ENCODE measurements at places on chromosomes 11 and 22. TPM values are rescaled to one million over a fixed set of nuclear protein-coding genes. Genes with fewer than 3 reads are reported as not detected.

DNA sequence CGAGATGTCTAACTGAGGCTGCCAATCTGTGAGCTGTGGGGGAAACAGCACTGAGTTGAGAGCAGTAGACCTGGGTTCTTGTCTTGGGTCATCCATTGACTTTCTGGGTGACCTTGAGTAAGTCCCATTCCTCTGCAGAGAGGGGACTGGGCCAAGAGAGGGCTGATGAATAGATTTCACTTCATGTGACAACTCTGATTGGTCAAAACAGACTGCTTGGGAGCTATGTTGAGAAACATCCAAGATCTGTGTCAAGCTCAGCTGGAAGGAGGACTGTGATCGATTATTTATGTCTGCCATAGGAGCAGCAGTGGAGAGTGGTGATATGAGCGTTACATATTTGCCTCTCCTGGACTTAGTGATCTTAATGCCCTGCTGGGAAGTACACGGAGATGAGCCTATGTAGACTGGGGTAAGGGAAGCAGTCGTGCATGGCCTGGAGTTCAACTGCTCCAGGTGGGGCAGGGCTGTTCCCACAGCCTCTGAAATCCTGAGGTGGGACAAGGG, 47.7 kb downstream of the OTOG start:
- no peak for DNase-seq

- no peak for DNase-seq
Observed at GRCh38 chr11:60995798-60996197, 24.3 kb downstream of the CD6 start.

AMOTL1 gene
- 61.1 TPM for total RNA-seq

PGA5 gene
- total RNA-seq = not detected

- no peak for DNase-seq
Observed at GRCh38 chr22:37781434-37782059, 26.2 kb upstream of the GCAT start.

DNA sequence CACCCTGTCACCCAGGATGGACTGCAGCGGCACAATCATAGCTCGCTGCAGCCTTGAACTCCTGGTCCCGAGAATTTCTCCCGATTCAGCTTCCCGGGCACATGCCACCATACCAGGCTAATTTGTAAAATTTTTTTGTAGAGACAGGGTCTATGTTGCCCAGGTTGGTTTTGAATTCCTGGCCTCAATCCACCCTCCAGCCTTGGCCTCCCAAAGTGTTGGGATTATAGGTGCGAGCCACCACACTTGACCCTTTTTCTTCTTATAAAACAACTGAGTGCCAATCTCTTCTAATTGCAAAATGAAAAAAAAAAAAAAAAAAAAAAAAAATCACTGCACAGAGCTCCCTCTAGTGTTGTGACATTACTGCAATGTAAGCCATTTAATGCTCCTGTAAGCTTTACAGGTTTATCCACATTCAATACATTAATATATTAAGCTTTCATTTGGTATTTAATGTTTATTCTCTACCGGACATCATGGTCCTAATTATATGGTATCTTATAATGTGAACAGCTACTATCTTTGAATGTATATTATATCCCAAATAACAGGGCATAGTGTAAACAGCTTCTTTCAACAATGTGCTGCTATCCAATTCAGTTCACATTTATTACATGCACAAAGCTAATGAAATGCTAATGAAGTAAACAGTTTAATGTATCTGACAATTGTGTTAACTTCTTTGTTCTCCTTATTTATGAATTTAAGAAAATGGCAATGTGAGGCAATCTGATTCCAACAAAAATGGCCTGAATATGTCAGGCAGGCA, 44.6 kb downstream of the COPB1 start:
- DNase-seq = no peak

DNA sequence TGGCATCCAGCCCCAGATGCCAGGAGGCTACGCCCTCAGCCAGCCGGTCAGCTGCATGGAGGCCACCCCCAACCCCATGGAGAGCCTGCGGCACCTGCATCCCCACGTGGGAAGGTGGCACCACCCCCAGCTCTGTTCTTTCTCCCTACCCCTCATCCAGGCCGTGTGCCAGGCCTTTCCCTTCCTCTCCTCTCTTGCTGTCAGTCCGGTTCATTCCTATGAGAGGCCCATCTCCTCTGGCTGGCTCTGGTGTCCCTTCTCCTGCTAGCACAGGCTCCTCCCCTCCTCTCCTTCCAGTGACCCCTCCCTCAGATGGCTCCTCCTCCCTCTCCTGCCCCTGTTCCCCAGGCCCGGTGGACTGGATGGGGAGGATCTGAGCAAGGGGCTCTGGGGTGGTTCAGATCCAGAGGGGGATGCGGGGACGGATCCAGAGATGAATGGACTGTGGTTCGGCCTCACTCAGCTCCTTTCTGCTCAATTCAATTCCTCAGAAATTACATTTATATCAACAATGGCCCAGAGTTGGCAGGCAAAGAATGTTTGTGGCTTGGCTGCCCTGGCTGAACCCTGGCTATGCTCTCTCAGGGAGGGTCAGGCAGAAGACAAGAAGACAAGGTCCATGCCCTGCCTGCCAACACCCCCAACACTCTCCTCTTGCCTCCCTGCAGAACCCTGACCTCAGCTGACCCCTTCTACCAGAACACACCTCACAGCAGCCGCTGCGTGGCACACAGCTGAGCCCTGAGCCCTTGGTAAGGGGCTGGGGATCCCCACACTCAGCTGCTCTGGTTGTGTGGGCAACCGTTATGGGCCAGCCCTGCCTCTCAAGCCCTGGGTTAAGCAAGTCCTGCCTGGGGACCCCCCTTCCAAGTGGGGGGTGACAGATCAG, 18.5 kb upstream of the LRRC10B start:
- no peak for DNase-seq

GDPD4 gene
- total RNA-seq = not detected

DNA sequence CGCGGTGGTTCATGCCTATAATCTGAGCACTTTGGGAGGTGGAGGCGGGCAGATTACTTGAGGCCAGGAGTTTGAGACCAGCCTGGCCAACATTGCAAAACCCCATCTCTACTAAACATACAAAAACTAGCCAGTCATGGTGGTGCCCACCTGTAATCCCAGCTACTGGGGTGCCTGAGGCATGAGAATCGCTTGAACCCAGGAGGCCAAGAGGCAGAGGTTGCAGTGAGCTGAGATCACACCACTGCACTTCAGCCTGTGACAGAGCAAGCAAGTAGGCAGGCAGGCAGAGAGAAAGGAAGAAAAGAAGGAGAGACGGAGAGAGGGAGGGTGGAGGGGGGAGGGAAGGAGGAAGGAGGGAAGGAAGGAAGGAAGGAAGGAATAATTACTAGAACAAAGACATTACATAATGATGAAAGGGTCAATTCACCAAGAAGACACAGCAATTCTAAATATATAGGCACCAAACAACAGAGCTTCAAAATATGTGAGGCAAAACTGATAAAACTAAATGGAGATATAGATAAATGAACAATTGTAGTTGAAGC, 13.8 kb upstream of the CLDN5 start:
- DNase-seq = no peak

PIWIL4 gene
- 0.38 TPM for total RNA-seq

- DNase-seq = no peak
Observed at GRCh38 chr11:62994775-62995174, 10.0 kb upstream of the SLC22A6 start.

DNA sequence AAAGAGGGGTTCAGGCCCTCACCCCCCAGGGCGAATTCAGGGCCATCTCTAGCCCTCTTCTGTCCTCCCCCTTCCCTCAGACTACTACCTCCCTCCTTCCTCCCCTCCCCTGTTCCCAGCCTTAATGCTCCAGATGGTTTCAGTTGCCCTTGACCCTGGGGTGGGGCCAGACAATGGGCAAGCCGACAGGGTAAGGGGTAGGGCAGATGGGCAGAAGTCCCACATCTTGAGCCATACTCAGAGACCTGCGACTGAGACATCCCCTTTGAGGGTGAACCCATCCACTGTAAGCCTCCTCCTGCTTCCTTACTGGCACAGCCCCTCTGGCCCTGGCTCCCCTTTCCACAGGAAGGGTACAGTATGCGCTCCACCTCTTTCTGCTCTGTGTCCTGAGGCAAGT, 1.9 kb downstream of the RHBDD3 start:
- no peak for DNase-seq

TMEM184B gene
- total RNA-seq = 112 TPM

GRCh38 chr11:16763746-16764145, 25.3 kb downstream of the C11orf58 start:
- no peak for DNase-seq

All from HFFc6 (cell line).